ENCODE measurements at places on chromosomes 5 and 9. TPM values are rescaled to one million over a fixed set of nuclear protein-coding genes. Genes with fewer than 3 reads are reported as not detected.

GRCh38 chr5:1014346-1014745, 5.7 kb downstream of the NKD2 start:
- peak; percentile 23 for DNase-seq

DNA sequence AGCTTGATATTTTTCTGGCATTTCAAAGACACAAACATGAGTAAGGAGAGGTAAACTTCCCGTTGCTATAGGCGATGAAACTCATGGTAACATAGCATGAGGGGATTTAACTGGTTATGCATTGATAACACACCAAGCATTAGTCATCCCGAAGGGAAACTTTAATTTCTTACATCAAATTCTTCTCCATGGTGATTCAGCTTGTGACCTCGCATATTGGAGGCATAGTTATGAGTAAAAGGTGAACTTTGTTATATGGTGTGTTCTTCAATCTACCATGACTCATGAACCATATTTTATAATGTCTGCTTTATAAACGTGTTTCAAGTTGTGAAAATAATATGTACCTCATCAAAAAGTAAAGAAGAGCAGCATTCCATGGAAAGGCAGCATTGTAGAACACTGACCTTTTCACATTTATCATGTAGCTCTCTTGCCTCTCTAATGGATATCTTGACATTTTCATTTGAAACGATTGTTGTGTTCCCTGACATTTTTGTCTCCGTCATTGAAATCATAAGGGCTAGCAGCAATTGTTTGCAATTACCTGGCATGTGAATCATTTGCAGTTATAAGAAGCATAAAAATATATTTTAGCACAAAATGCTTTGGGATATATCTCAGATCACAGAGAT, 491.8 kb downstream of the ANXA1 start:
- DNase-seq = no peak

DNA sequence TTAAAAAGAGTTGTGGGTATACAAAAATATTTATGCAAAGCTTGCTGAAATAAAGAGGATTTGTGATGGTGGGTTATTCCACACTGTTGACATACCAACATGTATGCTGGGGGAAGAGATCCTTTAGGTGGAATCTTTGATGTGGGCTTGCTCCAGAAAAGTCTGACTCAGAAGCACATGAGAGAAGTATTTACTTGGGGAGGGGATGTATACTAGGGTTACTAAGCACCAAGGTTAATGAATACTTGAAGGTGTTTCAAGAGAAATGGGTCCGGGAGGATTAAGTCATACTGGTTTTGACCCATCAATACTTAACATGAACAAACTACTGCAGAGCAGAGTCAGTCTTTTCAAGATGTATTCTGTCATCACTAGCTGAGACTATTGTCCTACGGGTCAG, 316.4 kb upstream of the GRIN3A start:
- no peak for DNase-seq

DNA sequence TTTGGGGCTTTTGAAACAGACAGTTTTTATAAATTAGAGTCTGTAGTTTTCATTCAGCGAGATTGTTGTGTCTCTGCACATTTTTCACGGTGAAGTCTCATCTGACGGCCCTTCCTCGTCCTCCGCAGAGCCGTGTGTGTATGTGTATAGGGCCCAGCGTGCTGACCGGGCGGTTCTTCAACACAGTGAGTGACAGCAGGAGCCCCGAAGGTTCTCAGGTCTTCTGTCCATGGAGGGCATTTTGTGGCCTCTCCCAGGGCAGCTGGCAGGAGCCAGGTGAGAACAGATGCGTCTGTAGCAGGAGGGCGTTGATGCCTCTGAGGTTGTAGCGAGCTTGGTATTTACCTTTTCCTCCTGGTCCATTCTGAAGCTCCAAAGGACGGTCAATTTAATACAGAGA, 116.0 kb upstream of the LPCAT1 start:
- no peak for DNase-seq

- DNase-seq = no peak
These were observed 126.1 kb downstream of the TMEM161B start for GRCh38 chr5:88142636-88142885.

DNA sequence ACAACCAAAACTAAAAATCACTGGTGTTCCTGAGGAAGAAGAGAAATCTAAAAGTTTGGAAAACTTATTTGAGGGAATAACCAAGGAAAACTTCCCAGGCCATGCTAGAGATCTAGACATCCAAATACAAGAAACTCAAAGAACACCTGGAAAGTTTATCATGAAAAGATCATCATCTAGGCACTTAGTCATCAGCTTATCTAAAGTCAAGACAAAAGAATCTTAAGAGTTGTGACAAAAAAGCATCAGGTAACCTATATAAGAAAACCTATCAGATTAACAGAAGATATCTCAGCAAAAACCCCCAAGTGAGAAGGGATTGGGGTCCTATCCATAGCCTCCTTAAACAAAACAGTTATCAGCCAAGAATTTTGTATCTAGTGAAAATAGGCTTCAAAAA, 17.1 kb upstream of the SPEF2 start:
- DNase-seq = no peak

DNA sequence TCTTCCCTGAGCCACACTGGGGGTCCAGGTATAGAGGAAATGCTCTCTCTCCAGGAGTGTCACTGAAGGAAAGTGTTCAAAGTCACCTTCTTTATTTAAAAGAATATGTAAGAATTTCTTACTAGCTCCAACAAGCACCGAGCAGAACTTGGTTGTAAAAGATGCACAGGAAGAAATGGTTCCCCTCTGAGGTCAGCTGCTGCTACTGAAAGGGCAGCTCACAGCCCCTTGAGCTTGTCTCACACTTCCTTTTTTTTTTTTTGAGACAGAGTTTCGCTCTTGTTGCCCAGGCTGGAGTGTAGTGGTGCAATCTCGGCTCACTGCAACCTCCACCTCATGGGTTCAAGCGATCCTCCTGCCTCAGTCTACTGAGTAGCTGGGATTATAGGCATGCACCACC, 77.2 kb downstream of the PRRT1B start:
- DNase-seq = peak; percentile 5

DNA sequence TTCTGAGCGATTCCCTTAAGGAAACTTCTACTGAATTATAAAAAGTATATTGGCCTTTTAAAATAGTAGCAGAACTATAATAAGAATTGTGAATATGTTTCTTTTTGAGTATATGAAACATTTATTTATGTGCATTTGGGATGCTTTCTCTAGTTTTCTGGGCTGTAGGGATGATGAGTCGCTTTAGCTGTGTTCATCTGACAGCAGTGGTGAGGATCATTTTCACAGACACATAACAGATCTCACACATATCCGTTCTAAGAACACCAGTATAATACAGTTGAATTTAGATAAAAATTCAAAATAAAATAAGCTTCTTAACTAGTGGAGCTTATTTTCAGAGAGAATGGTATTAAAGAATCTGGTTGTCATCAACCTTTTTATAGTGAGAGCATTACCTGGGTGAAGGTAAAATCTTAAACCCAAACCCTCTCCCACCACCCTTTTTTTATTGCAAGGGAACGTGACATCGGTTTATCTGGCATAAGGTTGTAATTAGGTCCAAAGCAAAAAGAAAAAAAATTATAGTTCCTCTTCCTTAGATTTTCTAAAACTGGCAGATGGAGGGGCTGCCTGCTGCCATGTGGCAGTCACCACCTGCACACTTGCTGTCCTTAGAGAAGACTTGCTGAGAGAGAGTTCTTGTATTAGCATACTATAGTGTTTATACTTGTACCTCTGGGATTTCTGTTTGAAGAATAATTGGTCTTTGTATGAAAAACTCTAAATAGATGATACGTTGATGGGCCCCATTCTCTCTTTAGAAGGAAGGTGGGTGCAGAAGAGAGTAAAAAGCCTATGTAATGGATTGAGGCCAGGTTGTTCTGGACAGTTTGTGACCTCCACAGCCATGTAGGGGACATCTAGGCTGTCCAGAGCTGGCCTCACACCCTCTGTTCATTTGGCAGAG, 86.8 kb downstream of the CAMK4 start:
- no peak for DNase-seq

GRCh38 chr5:154783774-154784460, 28.7 kb downstream of the LARP1 start:
- peak; percentile 58 for DNase-seq

DNA sequence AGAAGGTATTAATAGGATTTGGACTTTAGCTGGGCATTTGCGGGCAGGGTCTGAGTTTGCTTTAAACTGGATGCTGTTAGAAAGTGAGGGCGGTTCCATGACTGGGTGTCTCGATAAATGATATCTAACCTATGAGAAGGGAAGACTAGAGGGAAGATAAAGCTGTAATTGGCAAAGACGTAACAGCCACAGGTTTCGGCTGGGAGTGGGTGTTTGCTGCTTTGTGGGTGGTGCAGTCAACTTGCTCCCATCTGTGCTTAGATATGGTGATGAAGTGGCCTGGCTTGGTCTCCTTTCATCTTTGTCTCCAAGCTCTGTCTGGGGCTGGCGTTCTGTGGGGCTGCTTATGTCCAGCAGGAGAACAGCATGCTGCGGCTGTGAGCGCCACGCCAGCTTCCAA, 23.3 kb downstream of the OR2V1 start:
- DNase-seq = no peak

- no peak for DNase-seq
These were observed 262.1 kb upstream of the KLF4 start for GRCh38 chr9:107751567-107752210.

- DNase-seq = no peak
These were observed 99.8 kb downstream of the RALGPS1 start for GRCh38 chr9:127014216-127014909.

- no peak for DNase-seq
These were observed 128.7 kb downstream of the ATG10 start for GRCh38 chr5:82100303-82101077.

DNA sequence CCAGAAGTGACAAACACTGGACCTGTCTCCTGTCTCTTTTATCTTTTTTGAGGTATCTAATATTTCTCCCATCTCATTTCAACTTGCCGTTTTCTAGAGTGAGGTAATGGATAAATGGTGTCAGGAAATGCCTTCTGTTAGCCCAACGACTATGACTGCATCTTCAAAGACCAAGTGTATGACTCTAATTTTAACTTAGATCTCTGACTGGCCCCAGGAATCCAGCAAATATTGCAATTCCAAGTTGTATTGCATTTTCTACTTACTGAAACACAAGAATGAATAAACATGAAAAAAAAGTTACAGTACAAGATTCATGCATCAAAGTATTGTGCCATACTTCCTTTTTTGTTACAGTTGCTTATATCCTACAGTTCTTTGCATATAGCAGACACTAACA, 26.3 kb downstream of the SLC28A3 start:
- DNase-seq = no peak

GRCh38 chr5:37875051-37875787, 35.4 kb upstream of the GDNF start:
- no peak for DNase-seq

The IL4 gene
- total RNA-seq = not detected

The ZNF883 gene
- total RNA-seq = 4.3 TPM

The FGFR4 gene
- total RNA-seq = 1.4 TPM

The PDCD1LG2 gene
- total RNA-seq = 2.3 TPM

The FAXDC2 gene
- 26.1 TPM for total RNA-seq

The TAF11L10 gene
- total RNA-seq = not detected

The C5orf15 gene
- 32.9 TPM for total RNA-seq

The FBXO10 gene
- total RNA-seq = 8.3 TPM

The BSPRY gene
- total RNA-seq = 0.37 TPM

All from left ventricle myocardium superior (tissue), 1 donor.